ENCODE measurements at places on chromosomes 2 and 18.

GRCh38 chr2:158045362-158045761 is 56.3 kb upstream of the UPP2 start:
- no peak for DNase-seq

DNA sequence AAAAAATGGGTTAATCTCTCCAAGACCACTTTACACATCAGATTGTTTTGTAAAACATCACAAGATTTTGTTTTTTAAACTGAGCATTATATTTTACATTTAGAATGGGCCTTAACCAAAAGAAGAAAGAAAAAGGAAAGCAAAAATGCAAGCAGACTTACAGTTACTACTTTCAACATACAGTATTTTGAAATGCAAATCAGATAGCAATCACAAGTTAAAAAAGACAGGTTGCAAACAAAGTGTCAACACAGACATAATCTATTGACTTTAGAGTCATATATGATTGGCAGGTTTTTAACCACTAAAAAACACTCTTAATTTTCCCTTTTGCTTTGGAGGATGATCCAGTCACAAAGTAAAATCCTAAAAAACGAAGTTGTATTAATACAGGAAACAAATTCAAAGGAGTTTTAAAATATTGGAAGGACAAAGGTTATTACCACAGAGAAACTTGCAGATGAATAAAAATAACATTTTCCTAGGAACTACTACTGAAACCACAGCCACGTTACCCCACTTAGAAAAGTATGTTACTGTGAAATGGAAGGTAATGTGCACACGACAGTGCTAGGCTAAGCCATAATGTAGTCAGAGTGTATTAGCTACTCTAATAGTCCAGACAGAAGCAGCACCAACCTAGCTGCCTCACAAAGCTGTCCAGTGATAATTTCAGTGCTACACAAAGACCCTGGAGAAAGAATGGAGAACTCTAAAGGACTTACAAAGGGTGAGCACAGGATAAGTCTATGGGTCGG is 22.9 kb downstream of the DARS1 start:
- no peak for DNase-seq

GRCh38 chr2:45946023-45946422 is 294.5 kb downstream of the PRKCE start:
- no peak for DNase-seq

GRCh38 chr2:31365348-31365747 is 49.2 kb downstream of the XDH start:
- no peak for DNase-seq

DNA sequence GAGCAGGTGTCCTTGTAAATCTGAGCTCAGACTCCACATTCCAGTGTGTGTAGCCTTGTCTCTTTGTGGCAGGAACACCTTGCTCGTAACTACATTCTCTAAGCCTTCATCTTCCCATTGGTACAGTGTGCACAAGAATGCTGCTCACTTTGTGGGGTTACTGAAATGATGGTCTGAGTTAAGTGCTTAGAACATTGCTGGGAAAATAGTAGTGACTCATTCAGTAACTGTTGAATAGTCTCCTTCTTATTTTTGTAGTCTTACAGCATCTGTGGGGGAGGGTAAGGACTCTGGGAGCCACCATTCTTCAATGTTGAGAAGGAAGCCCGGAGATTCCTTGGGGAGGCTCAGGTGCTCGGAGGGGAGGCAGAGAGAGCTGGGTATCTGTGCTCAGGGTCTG is 236.0 kb upstream of the HDAC4 start:
- DNase-seq, result no peak

GRCh38 chr2:36516136-36516870 is 81.7 kb downstream of the FEZ2 start:
- DNase-seq, result no peak

- DNase-seq, result no peak
These were observed 416.5 kb upstream of the ZEB2 start for GRCh38 chr2:144936442-144936841.

DNA sequence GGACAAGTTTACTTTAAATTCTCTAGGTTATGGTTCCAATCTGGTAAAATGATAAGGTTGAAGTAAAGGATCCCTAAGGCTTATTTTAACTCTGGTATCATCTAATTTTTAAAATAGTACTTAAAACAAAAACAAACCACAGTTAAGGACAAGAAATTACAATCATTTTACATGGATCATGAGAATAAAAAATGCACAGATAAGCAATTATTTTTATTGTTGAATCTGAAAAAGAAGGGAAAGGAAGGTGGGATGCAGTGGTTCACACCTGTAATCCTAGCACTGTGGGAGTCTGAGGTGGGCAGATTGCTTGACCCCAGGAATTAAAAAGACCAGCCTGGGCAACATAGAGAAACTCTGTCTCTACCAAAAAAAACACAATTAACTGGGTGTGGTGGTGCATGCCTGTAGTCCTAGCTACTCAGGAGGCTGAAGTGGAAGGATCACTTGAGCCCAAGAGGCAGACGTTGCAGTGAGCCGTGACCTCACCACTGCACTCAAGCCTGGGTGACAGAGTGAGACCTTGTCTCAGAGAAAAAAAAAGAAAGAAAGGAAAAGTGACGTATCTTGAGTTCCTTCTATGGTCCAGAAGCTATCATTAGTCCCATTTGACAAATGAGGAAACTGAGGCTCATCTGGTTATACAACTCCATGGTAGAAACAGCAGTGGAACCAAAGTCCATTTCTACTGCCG is 2.5 kb downstream of the TNFAIP6 start:
- DNase-seq, result no peak

DNA sequence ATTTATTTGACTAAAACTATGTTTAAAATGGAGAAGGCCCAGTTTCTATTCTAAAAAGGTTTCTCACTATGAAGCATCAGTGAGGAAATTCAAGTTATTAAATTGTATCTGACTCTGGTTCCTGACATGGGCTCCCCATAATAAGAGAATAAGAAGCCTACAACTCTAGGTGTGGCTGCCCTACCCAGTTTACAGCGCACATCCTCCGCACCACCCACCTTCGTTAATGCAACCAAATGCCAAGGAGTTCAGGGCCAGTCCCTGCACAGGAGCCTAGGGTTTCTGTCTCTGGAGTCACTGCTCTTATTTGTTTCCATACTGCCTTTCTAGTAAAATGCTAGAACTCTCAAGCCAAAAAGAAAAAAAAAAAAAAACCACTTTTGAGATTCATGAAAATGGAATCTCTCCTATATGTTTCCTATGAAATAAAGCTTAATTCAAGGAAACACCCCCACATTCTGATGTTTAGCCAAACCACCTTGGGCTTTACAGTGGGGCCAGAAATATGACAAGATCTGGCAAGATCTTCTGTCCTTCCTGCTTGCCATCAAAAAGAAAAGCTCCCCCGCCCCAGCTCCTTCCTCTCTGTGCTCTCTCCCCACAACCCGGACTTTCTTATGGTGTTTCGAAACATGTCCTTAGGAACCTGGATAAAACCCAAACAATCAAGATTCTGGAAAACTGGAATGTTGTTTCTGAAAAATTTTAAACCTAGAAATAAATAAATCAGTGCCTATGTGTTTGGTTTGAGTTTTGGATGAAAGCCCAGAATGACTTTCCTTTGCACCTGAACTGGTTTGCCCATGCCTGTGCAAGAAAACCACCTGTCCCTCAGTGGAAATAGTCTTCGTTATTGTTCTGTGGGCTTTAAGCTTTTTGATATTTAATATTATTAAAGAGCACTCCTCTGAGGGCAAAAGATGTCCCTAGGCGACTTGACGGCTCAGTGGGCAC is 136.7 kb downstream of the SP3 start:
- no peak for DNase-seq

GRCh38 chr2:108627911-108628567 is 91.2 kb upstream of the RANBP2 start:
- no peak for DNase-seq

DNA sequence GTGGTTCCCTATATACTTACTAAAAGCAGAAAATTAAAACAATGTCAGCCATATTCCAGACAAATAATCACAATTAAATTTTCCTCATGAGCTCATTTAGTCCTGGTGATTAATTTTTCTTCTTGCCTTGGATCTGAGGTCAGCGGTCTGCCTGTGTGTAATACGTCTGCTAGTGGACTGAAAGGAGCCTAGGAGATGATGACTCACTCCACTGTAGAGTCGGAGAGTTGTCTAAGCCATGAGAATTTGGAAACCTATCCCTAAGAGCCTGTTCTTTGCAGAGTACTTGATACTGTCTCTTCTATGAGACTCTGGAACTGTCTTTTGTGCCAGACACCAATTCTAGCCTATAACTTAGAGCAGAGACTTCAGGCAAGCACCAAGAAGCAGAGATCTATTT is 94.2 kb upstream of the RAB27B start:
- no peak for DNase-seq

GRCh38 chr2:239462671-239463506 is 62.1 kb upstream of the HDAC4 start:
- DNase-seq, result no peak

GRCh38 chr2:11410101-11410500 is 55.9 kb downstream of the E2F6 start:
- DNase-seq, result no peak

DNA sequence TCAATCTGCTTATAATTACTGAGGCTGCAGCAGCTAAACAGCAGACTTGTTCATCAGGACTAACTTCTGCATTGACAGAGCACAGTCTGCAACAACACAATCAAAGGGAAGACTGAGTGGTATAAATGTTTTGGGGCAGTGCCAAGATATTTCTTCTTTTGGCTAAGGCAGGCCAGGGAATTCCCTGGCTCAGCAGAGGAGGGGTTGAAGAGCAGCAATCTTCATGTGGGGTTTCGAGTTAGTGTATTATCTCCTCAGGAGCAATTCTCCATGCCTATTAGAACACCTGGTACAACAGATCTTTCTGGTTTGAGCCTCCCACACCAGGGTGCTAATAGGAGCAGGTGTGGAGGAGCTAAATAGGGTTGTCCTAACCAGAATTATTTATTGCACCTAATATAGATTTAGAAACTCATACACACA is 103.0 kb upstream of the STK17B start:
- DNase-seq, result no peak

DNA sequence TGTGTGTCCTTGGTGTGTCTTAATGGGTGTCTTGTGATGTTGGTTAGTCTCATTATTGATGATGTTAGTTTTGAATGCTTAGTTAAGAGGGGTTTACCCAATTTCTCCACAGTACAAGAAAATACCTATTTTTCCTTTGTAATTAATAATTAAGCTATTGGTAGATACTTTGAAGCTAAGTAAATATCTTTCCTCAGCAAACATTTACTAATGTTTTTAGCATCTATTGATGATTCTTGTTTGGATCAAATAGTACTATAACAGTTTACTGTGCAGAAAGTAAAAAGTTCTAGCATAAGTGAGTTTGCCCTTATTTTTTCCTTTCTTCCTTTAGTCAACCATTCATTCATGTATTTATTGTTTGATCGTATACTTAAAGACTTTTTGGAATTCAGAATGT is 19.1 kb downstream of the MAP3K20 start:
- DNase-seq, result no peak
